ENCODE measurements at places on chromosomes 12 and 14. TPM values are rescaled to one million over a fixed set of nuclear protein-coding genes. Genes with fewer than 3 reads are reported as not detected.

OTX2 gene
- polyA plus RNA-seq, result 155 TPM

ARG2 gene
- polyA plus RNA-seq, result 59.1 TPM

HVCN1 gene
- 11.2 TPM for polyA plus RNA-seq

EML5 gene
- polyA plus RNA-seq, result 0.39 TPM

DNA sequence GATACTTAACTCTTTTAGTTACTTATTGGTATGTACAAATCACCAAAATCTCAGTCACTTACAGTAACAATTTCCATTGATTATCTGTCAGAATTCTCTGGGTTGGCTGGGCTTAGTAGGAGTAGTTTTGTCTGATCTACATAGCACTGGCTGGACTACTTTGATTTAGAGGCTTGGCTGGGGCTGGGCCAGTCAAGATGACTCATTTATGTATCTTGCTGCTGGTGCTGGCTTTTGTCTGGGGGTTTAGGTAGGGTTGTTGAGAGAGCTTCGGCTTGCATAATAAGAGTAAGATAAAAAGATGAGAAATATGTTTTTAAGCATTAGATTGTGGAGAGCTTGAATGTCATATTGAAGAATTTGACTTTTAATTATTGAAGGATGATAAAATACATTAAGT is 1093.7 kb downstream of the SLC6A15 start:
- H3K27me3 ChIP-seq, result no peaks in the 10 kb centered on the region
- no peak overlapping the region for H3K4me3 ChIP-seq
- no peaks in the 10 kb centered on the region for H3K4me1 ChIP-seq
- no peak overlapping the region for H3K27ac ChIP-seq

- no peak overlapping the region for H3K27ac ChIP-seq
- no peak for DNase-seq
- peaks cover 10% of the 10 kb centered on the region for H3K36me3 ChIP-seq
- no peaks in the 10 kb centered on the region for H3K27me3 ChIP-seq
Measured at GRCh38 chr14:95922080-95922479, 45.4 kb downstream of the TUNAR start.

- H3K36me3 ChIP-seq, result 0 out of 2 replicates have a peak, but pooled peaks cover 2% of the 10 kb centered on the region
- no peak for DNase-seq
- H3K4me1 ChIP-seq, result peaks cover 3% of the 10 kb centered on the region
- no peak overlapping the region for H3K4me3 ChIP-seq
- H3K27me3 ChIP-seq, result no peaks in the 10 kb centered on the region
- H3K27ac ChIP-seq, result no peak overlapping the region
Measured at GRCh38 chr14:103735815-103736545, 20.4 kb downstream of the ZFYVE21 start.

GRCh38 chr14:84272290-84272721 is 1257.6 kb upstream of the FLRT2 start:
- H3K4me1 ChIP-seq, result no peaks in the 10 kb centered on the region
- H3K4me3 ChIP-seq, result no peak overlapping the region
- DNase-seq, result no peak

- H3K4me3 ChIP-seq, result no peak overlapping the region
- no peak for DNase-seq
- H3K36me3 ChIP-seq, result no peaks in the 10 kb centered on the region
Measured at GRCh38 chr14:71594821-71595220, 337.4 kb upstream of the RGS6 start.

DNA sequence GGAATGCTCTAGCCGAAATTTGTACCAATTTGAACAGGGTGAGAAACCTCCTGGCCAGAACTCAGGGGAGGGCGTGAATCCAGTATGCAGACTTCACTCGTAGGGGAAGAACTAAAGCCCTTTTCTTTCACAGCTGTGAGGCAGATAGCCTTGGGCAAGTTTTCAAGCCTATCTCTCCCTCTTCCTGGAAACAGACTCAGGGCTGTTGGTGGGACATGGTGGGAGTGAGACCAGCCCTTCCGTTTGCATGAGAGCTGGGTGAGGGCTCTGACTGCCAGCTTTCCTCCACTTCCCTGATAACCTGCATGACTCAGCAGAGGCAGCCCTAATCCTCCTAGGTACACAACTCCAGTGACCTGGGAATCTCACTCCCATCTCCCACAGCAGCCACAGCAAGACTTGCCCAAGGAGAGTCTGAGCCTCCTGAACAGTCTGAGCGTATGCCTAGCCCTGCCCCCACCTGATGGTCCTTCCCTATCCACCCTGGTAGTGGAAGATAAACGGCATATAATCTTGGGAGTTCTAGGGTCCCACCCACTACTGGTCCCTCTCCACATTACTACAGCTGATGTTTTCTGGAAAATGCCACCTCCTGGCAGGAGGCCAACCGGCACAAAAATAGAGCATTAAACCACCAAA is 170.1 kb upstream of the AMIGO2 start:
- H3K27me3 ChIP-seq, result no peaks in the 10 kb centered on the region

DNA sequence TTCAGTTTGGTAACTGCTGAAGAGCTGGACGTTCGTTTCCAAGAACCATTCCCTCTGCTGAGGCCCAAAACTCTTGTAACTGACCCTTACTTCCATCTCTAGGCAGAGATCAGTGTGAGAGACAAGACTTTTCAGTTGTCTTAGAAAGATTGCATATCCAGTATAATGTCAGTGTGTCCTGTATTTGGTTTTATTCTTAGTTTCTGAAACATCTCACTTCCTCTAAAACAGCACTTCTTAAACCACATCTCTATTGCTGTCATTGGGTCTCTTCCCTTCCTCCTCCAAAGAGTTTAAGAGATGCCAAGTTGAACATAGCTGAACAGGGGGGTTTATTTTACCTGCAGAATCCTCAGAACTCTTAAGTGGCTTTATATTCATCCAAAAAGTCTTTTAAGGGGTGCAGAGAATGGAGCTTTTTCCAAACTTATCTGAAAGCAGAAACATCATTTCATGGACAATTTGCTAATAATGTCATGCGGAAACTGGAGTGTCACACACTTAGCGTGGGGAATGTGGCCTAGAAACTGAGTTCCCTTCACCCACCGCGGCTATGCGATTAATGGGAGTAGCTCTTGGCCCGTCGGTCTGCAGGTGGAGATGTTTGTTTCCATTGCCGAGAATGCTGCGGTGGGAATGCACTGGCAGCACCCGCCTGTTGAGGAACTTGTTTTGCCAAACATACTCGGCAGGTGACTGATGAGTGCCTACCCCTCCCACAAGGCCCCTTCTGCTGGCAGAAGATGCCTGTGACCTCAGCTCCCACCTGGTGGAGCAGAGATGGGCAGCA is 148.2 kb downstream of the ADGRD1 start:
- no peaks in the 10 kb centered on the region for H3K27me3 ChIP-seq
- DNase-seq, result no peak
- no peak overlapping the region for H3K4me3 ChIP-seq
- H3K36me3 ChIP-seq, result no peaks in the 10 kb centered on the region
- no peak overlapping the region for H3K27ac ChIP-seq
- H3K4me1 ChIP-seq, result no peaks in the 10 kb centered on the region

All from H1 (cell line).